Bronchus fibroblast of lung (primary cell): ENCODE measurements at places on chromosomes 1 and 21. TPM values are rescaled to one million over a fixed set of nuclear protein-coding genes. Genes with fewer than 3 reads are reported as not detected.

SYTL1 gene
- 0.67 and 0.89 TPM in 2 replicates for total RNA-seq

RAB3B gene
- total RNA-seq, result 15.2 and 16.8 TPM in 2 replicates

LMX1A gene
- not detected in 2 replicates for total RNA-seq

CFHR1 gene
- 0.17 TPM in 1 of 2 replicates, not detected in the other for total RNA-seq

OTUD3 gene
- 1.3 and 1.6 TPM in 2 replicates for total RNA-seq

PLA2G2D gene
- total RNA-seq, result not detected in 2 replicates

NCDN gene
- total RNA-seq, result 22.5 and 23.6 TPM in 2 replicates

FAM151A gene
- total RNA-seq, result not detected in 2 replicates

SORT1 gene
- total RNA-seq, result 15.5 and 17.7 TPM in 2 replicates

SAMSN1 gene
- not detected in 2 replicates for total RNA-seq

LCE2A gene
- not detected in 2 replicates for total RNA-seq

IGFN1 gene
- not detected in 2 replicates for total RNA-seq

ADAMTS1 gene
- total RNA-seq, result 13.5 and 15.5 TPM in 2 replicates

GUCA2A gene
- not detected in 2 replicates for total RNA-seq

MMEL1 gene
- total RNA-seq, result not detected in 2 replicates

NUF2 gene
- 34.0 and 42.4 TPM in 2 replicates for total RNA-seq

CFAP107 gene
- not detected in 2 replicates for total RNA-seq

NBPF10 gene
- 0.30 and 0.34 TPM in 2 replicates for total RNA-seq

CELA3A gene
- not detected in 2 replicates for total RNA-seq

PPP2R5A gene
- total RNA-seq, result 15.3 and 17.1 TPM in 2 replicates

S100A1 gene
- total RNA-seq, result 0.15 TPM in 1 of 2 replicates, not detected in the other

MAP3K21 gene
- 0.67 and 0.89 TPM in 2 replicates for total RNA-seq

E2F2 gene
- total RNA-seq, result 3.3 and 3.7 TPM in 2 replicates

ZBTB37 gene
- total RNA-seq, result 1.2 and 1.8 TPM in 2 replicates

CNN3 gene
- total RNA-seq, result 384 and 392 TPM in 2 replicates

FCRL1 gene
- not detected in 2 replicates for total RNA-seq

SPOCD1 gene
- 29.9 and 35.1 TPM in 2 replicates for total RNA-seq

RIPPLY3 gene
- total RNA-seq, result not detected in 2 replicates

BARHL2 gene
- not detected in 2 replicates for total RNA-seq

CD52 gene
- not detected in 2 replicates for total RNA-seq

PDZK1 gene
- under 0.01 and 0.30 TPM in 2 replicates for total RNA-seq

SH2D1B gene
- total RNA-seq, result 0.15 TPM in 1 of 2 replicates, not detected in the other

BRDT gene
- not detected in 2 replicates for total RNA-seq

AHDC1 gene
- 8.3 and 8.6 TPM in 2 replicates for total RNA-seq

OR6N1 gene
- total RNA-seq, result not detected in 2 replicates

CPTP gene
- 26.0 and 29.1 TPM in 2 replicates for total RNA-seq

UTS2 gene
- 0.17 TPM in 1 of 2 replicates, not detected in the other for total RNA-seq

OLIG1 gene
- not detected in 2 replicates for total RNA-seq

CELF3 gene
- total RNA-seq, result not detected in 2 replicates

F11R gene
- 0.74 and 1.2 TPM in 2 replicates for total RNA-seq

ESPN gene
- total RNA-seq, result under 0.01 TPM in 1 of 2 replicates, not detected in the other

DMRTA2 gene
- not detected in 2 replicates for total RNA-seq

SPATA45 gene
- total RNA-seq, result not detected in 2 replicates

SMIM1 gene
- total RNA-seq, result 5.6 and 10.9 TPM in 2 replicates

TSTD1 gene
- 4.2 and 4.6 TPM in 2 replicates for total RNA-seq

ERICH3 gene
- not detected in 2 replicates for total RNA-seq

OR10J1 gene
- total RNA-seq, result not detected in 2 replicates

HSD3B1 gene
- not detected in 2 replicates for total RNA-seq

KRTCAP2 gene
- 207 and 218 TPM in 2 replicates for total RNA-seq
